OCI-M1 (cell line): ENCODE measurements at places on chromosomes 3 and 15.

GRCh38 chr15:90044916-90045371 lies 43.8 kb downstream of the ZNF710 start:
- no peak for DNase-seq

DNA sequence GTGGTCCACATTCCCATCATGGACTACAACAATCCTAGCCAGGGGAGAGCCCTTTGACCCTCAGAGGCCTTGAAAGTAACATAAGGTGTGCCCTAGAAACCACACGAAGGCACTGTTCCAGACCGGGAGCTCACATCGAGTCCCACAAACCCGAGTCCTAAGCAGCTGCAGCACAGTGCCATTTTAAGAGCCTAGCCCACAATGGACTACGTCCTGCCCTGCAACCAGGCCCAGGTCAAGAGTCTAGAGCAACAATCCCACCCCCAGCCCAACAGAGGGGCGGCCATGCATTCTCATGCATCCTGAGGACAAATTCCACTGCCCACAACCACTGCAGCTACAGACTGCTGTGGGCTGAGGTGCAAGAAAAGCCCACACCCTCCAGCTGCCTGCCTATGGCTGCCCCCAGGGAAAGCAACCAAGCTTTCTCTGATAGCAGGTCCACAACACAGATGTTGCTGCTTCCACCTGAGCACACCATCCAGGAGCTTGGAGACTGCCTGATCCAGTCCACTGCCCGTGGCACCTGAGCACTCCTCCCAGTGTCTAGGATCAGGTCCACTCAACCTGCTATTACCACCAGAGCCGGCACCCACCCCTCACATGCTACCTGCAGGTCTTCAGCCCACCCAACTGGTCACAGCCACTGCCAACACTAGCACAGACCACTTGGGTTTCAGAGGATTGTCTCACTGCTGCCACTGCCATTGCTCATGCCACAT lies 56.8 kb downstream of the IGSF11 start:
- DNase-seq: no peak

DNA sequence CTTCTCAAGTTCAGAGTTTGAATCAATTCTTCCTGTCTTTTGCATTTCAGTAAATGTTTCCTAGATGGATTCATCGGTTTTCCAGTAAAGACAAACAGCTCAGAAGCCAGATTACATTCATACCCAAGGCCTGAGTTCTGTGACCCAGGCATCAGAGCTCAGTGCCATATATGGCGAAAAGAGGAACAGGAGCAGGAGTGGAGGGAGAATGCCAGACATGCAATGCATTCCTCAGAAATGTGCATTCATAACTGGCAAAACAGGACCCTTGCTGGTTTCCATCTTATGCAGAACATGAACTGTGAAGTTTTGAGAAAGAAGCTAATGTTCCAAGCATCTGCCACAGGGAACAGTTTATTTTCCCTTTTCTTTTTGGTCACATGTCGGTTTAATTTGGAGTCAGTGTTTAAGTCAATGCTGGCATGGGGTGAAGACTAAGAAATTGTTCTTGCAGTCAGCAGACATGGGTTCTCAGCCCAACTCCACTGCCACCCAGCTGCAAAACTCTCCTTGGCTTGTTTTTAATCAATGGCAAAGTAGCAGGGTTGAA lies 116.5 kb downstream of the LPP start:
- DNase-seq: peak; percentile 29

DNA sequence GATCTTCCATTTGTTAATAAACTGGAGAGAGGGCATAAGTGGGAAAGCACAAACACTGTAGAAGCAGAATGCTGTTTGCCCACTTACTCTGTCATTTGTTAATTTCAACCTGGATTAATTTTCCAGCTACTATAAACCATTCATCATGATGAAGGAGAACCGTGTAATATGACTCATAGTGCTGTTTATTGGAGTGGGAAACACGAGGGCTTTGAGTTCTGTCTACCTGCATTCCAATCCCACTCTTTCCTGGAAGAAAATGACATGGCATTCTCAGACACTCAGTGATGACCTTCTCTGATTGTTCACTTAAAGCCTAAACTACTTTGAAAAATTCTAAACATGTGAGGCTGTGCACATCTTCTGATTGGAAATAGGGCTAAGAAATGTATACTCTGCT lies 826.7 kb downstream of the AGBL1 start:
- DNase-seq: no peak

GRCh38 chr3:12507591-12508281 lies 23.5 kb downstream of the TSEN2 start:
- DNase-seq: no peak

DNA sequence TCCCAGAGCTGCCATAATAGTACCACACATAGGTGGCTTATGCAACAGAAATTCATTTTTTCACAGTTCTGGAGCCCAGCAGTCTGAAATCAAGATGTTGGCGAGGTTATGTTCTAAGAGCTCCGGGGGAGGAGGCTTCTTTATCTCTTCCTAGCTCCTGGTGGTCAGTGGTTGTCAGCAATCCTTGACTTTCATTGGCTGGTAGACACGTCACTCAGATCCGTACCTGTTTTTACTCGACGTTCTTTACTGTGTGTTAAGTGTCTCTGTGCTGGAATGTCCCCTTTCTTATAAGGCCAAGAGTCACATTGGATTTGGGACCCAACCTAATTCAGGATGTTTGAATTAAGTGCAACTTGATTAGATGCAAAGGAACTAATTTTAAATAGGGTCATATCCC lies 218.5 kb upstream of the CNTN3 start:
- DNase-seq: peak; percentile 37

DNA sequence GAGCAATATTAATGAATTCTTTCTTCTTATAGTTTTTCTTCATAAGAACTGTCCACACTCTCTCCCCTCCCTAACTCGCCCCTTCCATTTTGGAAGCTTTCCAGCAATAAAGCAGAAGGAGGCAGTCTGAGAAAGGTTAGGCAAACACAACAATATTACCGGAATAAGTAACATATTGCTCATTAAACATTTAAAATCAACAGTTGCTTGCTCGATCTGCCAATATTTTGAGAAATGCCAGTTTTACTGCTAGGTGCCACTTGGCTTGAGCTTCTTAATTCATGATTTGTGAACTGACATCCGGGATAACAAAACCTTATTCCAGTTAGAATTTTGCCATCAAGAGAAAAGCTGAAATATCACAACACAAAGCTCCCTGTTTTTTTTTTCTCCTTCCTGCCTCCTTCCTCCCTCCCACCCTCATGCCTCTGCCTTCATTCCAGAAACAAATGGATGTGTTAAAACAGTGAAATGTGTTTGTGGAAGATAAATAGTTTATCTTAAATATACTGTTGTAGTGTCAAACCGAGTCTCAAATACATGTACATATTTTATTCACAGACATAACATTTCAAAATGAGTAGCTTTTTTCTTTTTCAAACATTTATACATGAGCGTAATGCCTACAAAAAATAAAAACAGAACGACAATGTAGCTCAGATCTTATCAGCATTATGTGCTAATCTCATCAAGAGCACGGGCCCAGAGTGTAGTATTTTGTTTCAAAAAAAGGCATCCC lies 253.7 kb downstream of the GAP43 start:
- peak; percentile 26 for DNase-seq

- DNase-seq: no peak
These were observed 200.3 kb upstream of the SEMA6D start for GRCh38 chr15:47516972-47517371.

- DNase-seq: peak; percentile 72
These were observed 16.1 kb upstream of the ATP8B4 start for GRCh38 chr15:50135031-50135551.

DNA sequence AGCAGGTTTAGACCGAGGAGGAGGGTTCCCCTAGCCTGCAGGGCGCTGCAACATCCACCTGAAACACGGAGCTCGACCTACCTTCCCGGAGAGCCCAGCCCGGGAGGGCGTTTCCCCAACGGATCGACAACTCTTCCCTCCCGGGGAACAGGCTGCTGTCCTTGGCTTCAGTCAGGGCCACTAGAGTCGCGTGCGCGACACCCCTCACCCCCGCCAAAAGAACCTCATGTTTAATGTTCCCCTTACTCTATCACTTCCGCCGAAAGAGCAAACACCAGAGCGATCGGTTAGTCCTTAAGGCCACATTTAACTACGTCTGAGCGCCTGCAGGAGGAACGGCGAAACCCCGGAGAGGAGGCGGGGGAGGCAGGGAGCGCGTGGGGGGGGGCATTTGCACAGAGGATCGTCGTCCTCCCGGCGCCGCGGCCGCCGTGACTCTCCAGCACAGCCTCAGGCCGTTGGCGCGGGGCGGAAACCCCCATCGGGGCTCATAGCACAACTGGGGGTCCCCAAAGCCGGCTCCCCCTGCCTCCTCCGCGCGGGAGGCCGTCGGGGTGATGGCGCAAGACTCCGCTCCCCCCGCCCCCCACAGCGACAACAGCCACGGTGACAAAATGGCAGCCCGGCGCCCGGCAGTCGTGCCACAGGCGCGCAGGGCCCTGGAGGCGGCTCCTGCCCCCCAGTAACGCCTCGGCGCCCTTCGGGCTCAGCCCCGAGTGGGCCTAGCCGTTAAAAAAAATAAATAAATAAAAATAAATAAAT lies 3.2 kb downstream of the ANP32A start:
- DNase-seq: peak; percentile 80

DNA sequence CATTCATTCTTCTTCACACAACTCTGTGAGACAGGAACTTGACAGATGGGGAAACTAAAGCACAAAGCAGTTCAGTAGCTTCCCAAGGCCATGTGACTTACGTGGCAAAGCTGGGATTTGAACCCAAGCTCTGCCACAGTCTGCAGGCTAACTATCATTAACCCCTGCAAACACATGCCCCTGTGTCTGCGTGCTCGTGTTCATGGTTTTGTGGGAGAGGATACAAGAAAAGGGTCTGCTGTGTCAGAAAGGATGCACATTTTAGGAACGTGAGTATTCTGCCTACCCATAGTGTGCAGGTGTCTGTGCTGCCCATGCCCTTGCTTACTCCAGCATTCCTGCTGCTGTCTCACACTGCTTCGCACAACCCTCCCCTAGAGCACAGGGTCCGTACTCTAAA lies 137.0 kb downstream of the CHDH start:
- DNase-seq: no peak

- DNase-seq: no peak
These were observed 847.6 kb downstream of the NTRK3 start for GRCh38 chr15:87408902-87409301.

GRCh38 chr3:112611752-112612515 lies 29.0 kb downstream of the CCDC80 start:
- no peak for DNase-seq

DNA sequence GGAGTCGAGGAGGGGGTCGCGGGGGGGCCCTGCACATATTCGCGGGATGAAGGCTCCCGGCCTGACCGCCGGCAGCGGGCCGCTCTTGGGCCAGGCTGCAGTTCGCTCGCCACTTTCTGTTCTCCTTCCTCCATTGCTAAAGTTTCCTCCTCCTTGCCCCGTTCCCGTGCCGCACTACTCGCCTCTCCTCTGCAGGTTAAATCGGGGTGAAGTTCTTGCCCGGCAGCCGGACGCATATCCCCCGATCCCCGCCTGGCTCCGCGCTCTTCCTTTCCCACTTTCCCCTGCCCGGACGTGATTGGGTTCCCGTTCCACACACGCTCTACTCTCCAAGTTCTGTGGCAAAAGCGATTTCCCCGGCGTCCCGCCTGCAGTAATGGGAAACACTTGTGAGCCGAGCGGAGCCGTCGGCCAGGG lies 556 bp downstream of the CRYBG3 start:
- DNase-seq: peak; percentile 55

DNA sequence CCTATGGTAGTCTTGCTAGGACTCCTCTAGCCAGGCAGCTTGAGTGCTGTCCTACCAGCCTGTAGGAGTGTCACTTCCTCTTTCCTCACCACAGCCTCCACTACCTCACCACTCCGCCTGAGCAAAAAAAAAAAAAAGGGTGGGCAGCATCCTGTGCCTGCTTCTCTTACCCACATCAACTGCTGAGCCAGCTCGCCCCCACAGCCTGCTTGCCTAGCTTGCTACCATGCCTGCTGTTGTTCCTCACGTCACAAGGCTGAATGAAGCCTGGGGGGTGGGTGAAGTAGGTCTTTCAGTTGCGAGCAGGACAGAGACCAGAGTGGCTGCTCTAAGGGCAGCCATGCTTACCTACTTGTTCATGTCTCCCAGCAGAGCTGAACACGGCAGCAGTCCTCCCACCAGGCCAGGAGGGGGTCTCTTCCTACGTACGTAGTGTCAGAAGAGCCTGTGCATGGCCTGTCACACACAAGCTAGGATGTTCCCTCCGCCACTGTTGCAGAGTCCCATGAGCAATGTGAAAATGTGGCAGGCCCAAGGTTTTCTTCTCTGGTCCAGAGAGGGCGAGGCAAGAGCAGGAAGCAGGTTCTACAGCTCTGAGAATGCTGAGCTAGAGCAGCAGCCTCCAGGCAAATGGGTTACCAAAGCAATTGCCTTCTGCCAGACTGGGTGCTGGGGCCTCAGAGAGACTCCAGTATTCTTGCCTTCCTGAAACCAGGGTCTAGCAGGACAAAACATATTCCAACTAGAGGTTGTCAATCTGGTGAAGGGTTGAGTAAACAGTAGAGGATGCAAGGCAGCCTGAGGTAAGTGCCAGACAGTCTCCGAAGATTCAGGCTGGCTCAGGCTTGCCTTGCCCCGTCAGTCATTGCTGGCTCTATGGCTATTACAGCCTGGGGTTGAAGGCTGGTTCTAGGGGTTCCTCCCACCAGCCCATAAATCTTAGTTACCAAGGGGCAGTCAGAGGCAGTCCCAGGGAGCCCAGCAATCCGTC lies 8.1 kb downstream of the PPM1M start:
- peak; percentile 92 for DNase-seq

DNA sequence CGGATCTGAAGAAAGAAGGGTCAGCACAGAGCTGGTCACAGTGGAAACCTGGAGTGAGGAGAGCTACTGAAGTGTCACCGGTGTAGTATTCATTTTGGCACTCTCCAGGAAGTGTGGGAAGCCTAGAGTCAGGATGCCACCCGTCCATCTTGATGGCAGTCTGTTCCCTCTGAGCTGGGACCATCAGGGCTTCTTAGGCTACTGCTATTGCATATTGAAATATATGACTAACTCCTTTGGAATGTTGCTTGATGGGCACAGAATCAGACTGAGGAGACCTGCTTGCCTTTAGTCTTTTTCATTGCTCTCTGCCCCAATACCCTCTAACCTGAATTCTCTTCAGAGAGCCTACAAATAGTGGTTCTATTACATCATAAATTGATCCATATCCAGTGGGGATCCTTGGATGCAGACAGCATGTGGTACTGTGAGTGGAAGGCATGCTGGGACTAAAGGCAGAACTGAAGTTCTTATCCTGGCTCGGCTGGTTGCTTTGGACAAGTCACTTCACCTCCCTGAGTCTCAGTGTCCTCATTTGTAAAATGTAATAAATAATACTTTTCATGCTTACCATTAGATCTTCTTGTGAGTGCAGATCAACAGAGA lies 143.5 kb downstream of the PDE8A start:
- no peak for DNase-seq

- peak; percentile 77 for DNase-seq
These were observed 41.4 kb downstream of the ROBO2 start for GRCh38 chr3:77081240-77081661.

- DNase-seq: no peak
These were observed 13.4 kb downstream of the TAMM41 start for GRCh38 chr3:11832981-11833905.

DNA sequence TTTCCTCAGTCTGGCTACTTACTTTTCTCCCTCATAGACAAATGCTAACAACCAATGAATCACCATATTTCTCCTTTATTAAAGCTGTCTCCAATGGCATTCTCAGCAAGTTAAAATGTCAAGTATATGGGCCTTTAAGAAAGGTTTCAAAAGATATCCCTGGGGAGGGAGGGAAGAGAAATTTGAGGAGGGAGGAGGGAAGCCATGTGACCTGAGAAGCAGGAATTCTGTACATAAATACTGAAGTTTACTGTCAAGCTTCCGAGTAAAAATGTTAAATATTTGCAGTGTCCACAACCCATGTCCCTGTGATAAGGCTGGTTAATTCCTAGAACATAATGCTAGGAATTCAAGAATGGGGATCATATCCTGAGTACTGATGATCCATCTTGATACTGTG lies 175.9 kb downstream of the CNTN4 start:
- DNase-seq: no peak
